Caki2 (cell line): ENCODE measurements at places on chromosomes 4 and X.

- no peak for DNase-seq
Measured at GRCh38 chrX:150574559-150575418, 6.4 kb downstream of the MTM1 start.

DNA sequence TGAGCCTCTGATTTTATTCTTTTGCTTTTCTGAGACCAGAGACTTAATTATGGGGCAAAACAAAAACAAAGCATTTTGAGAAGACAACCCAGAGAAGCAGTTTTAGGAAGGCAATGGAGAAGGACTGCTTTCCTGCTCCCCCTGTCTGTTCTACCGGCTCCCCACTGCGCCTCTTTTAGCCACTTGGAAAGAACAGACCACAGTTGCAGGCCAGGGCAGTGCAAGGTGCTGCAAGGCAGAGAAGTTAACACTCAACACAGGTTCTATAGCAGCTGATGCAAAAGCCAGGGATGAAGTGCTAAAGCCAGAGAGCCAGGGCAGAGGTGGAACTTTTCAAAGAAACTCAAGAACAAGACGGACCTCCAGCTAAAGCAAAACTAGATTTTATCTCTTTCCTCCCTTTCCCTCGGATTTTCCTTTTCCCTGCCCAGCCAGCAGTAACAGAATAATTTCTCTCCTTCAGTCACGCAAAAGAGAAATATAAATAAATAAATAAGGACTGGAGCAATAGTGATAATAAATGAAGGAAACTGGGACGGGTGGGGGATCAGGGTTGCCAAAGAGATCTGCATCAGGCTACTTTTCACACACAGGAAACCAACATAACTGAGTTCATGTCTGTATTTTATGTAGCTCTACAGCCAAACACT lies 10.4 kb downstream of the SH3RF1 start:
- no peak for DNase-seq

DNA sequence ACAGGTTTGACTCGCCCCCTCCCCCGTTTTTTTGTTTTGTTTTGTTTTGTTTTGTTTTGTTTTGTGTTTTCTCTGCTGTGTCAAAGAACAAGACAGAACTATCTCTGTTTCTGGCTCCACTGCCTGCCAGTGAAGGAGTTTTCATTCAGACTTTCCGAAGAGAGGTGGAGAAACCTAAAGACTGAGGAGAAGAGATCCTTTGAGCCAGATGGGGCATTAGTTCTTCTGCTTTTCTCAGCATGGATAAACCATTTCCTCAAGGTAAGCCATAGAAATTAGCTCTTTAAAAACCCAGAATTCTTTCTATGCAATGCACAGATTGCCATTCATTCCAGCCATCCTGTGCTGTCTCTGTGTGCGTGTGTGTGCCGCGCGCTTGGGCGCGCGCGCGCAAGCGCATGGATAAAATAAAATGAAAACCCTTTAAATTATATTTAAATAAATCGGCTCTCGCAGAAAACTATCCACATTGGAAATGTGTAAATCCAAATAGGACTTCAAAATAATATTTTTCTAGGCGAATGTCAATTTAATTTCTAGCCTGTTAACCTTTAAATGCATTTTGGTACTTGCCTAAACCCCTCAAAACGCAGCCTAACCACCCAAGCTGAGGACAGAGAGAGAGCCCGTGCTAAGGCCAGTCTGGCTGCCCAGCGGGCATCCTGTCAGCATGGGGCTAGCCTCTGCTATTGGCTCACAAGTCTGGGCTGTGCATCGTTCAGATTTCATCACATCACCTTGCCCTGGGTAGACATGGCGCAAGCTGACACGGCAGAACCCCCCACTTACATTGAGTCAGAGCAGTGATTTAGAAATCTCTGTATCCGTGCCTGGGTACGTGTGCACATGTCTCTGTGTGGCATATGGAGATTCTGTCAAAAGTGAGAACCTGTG lies 113.0 kb upstream of the VAMP7 start:
- DNase-seq: no peak

GRCh38 chr4:629636-629914 lies 4.2 kb downstream of the PDE6B start:
- no peak for DNase-seq

DNA sequence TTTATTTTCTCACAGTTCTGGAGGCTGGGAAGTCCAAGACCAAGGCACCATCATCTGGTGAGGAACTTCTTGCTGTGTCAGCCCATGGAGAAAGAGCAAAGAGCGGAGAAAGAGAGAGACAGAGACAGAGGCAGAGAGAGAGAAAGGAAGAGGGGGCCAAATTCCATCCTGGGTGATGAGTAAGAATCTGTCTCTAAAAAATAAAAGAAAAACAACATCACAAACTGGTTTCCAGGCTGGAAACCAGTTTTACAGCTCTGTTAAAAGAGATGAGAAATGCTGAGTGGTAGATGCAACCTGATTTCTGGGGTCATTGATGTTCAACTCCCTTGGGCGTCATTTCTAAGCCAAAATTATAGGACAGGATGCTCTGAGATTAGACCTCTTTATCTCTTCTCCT lies 72.9 kb downstream of the SHOX start:
- DNase-seq: no peak

DNA sequence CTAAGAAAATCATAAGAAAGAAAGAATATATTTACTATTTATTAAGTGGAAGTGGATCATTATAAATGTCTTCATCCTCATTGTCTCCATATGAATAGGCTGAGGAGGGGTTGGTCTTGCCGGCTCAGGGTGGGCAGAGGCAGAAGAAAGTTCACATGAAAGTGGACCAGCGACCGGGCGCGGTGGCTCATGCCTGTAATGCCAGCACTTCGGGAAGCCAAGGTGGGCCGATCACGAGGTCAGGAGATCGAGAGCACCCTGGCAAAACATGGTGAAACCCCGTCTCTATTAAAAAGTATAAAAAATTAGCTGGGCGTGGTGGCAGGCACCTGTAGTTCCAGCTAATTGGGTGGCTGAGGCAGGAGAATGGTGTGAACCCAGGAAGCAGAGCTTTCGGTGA lies 1145.4 kb downstream of the STIM2 start:
- no peak for DNase-seq

- DNase-seq: no peak
Measured at GRCh38 chr4:57233386-57233785, 123.2 kb upstream of the IGFBP7 start.

DNA sequence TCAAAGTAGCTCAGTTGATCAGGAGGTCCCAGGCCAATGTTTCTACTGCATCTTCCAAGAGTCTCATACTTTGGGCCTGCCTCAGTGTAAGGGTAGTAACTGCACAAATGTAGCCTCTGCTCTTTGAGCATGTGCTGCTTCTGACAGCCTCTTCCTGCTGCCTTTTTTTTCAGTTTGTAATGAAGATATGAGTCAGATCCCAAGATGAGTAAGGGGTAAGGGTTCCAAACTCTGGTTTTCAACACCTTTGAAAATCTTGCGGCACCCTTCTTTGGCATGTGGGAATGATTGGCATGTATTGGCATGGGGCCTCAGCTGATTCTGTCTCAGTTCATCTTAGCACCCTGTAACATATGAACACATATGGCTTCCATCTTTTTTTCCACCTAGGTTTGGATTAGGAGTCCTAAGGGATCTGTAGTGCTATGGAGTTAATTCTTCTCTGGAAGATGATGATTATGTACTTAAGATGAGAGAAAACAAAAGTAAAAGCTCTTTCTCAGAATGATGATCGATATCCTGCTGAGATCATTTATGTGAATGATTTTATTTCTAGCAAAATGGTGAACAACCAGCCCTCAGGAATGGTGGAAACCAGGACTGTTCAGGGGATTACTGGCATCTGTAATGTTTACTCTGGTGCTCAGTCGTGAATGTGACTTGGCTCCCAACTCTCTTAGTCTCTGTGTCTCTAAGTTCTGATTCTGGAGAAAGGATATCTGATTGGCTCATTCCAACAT lies 118.7 kb upstream of the PRPS2 start:
- DNase-seq: no peak

- DNase-seq: no peak
Measured at GRCh38 chr4:15213302-15213970, 211.2 kb downstream of the CPEB2 start.

- DNase-seq: no peak
Measured at GRCh38 chrX:11585174-11585573, 80.5 kb downstream of the ARHGAP6 start.

GRCh38 chr4:24471486-24472160 lies 112.7 kb downstream of the DHX15 start:
- peak; percentile 29 for DNase-seq

GRCh38 chrX:2471641-2472040 lies 29.1 kb downstream of the DHRSX start:
- no peak for DNase-seq

GRCh38 chr4:95963456-95963855 lies 123.6 kb downstream of the PDHA2 start:
- DNase-seq: no peak

- DNase-seq: peak; percentile 63
Measured at GRCh38 chrX:135389717-135390116, 32.0 kb upstream of the SMIM10L2A start.

DNA sequence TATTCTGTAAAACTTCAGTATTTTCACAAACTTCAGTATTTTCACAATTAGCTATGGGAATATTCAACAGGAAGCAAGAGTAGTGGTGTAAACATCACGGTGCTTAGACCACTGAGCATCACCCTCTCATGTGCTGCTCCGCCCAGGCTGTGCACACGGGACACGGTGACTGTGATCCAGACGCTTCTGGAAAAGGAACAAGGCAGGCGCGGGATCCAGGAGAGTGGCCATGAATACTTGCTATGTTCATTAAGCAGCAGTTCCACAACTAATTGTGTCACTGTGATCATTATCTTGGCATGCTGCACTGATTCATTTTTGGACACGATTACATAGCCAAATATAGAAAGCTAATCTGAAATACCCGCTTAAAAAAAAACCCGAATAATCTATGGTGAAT lies 19.6 kb upstream of the FAT1 start:
- no peak for DNase-seq

DNA sequence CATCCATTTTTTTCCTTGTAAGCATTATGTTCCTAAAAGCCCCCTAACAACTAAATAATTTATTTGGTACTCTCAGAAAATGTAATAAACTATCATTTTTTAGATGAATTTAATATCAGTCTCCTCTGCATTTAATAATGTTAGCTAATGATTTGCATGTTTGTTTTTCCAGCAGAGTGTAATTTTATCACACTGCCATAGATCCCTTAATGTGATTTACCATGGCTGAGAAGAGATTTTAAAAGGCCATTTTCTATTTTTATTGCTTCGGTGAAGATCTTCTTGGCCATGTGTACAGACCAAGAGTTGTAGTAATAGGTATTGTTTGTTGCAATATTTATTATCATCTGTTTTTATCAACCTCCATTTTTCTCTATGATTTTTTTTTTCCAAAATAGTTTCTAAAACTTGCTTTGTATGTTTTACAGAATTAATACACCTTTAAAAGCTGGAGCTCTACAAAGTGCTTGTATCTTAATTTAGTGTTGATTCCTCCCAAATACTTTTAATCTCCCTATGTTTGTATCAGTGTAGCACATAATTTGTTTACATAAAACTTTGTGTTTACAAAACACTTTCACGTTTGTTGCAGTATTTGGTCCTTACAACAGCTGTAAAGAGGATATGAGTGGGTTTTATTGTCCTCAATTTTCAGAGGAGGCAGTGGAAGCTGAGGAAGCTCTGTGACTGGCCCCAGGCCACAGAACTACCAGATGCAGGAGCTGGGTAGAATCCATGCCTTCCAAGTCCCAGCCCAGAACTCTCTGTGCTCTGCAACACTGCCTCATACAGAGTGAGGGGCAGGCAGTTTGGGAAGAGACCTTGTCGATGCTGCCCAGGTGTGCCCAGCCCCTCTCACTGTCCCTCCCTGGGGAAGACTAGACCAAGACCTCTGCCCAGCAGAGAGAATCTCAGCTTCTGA lies 58.1 kb downstream of the FAM114A1 start:
- no peak for DNase-seq

- no peak for DNase-seq
Measured at GRCh38 chrX:9643807-9644206, 121.8 kb downstream of the GPR143 start.

DNA sequence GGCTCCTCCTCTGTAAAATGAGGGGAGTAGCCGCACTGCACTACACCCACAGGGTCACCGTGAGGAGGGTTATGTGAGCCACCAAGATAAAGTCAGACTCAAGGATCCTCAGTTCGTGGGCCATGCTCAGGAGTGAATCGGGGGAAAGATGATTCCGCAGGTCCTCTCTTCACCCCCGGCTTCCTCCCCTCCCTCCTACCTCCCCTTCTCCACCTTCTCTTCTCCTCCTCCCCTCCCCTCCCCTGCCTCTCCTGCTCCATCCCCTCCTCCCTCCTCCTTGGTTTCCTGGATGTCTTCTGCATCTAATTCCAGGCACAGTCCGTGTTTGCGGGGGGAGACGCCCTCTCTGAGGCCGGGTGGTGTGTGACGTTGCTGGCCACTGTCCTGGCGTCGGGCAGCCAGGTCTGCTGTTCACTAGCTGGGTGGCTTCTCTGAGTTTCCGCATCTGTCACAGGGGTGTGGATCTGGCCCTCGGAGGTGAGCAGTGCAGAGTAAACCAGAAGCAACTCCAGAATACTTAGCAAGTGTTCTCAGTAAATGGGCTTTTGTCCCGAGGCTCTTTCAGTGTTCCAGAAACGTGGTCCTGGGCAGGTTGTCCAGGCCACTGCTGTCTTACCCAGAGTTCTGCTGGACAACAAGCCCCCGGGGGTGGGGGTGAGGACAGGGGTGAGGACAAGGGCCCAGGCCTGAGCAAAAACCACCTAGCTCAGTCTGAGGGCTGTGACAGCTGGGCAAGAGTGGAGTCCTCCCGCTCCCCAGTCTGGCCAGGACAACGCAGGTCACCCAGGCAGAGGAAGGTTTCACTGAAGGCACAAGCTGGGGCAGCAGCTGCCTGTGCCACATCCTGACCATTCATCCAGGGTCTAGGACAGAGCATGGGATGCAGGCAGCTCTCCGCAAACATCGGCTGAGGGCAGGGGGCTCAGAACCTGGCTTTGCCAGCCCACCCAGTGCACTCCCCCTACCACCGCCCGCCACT lies 92.4 kb downstream of the PPP2R2C start:
- no peak for DNase-seq

DNA sequence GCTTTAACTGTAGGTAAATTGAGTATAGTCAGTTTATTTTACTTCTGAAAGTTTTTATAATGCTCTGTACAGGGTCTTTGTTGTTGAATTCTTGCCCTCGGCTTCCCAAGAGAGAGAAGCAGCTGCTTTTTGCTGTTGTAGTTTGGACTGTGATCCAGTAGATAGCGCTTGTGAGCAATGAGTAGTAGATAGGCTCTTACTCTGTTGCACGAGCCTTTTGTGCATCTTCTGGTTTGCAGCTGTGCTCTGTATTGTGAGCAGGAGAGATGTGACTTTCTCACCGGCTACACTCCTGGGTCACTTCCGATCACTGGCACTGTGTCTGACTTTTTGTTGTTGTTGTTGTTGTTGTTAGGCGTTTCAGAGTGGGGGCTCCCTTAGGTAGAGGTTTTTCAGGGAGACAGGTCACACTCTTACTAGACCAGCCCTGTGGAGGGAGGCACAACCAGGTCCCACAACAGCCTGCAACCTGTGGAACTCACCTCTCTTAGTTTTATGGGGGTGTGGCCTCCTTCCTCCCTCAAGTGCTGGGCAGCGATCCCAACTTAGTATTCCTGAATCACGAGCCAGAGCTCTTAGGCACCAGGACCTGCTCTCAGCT lies 822.1 kb upstream of the GALNTL6 start:
- DNase-seq: peak; percentile 13
